Liver (tissue), 10 donors: ENCODE measurements at places on chromosomes 13 and 19. TPM values are rescaled to one million over a fixed set of nuclear protein-coding genes. Genes with fewer than 3 reads are reported as not detected.

DNA sequence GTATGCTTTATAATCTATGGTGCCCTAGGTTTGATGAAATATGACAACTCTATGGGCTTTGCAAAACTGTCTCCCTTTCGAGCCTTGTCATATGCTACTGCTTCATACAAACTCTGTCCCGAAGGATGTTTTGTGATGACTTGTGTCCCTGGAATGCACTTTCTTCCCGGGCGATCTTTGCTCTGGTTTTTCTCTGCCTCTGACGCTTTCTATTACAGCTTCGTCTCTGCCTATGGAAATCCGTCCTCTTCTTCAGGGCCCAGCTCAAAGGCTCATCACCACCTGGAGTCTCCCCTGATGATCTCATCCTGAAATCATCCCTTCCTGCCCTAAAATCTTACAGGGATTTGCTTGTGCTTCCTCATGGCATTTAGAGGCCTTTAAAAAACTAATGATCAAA lies 191.5 kb upstream of the KL start:
- no peak for DNase-seq
- H3K27me3 ChIP-seq, result no peaks in the 10 kb centered on the region
- no peaks in the 10 kb centered on the region for H3K36me3 ChIP-seq
- H3K27ac ChIP-seq, result no peak overlapping the region
- H3K4me1 ChIP-seq, result no peaks in the 10 kb centered on the region
- no peak overlapping the region for H3K4me3 ChIP-seq

- no peak overlapping the region for H3K4me3 ChIP-seq
- H3K27ac ChIP-seq, result peak overlapping the region; percentile 79
- H3K36me3 ChIP-seq, result no peaks in the 10 kb centered on the region
- H3K27me3 ChIP-seq, result no peaks in the 10 kb centered on the region
Measured at GRCh38 chr13:46660416-46660815, 107.4 kb downstream of the LRCH1 start.

GRCh38 chr19:640161-640558 lies 481 bp downstream of the FGF22 start:
- DNase-seq, result no peak
- no peak overlapping the region for H3K27ac ChIP-seq
- no peaks in the 10 kb centered on the region for H3K27me3 ChIP-seq
- H3K36me3 ChIP-seq, result peaks cover 2% of the 10 kb centered on the region

- no peak for DNase-seq
- no peak overlapping the region for H3K27ac ChIP-seq
- H3K4me3 ChIP-seq, result no peak overlapping the region
- no peaks in the 10 kb centered on the region for H3K27me3 ChIP-seq
Measured at GRCh38 chr13:40622761-40623160, 43.7 kb downstream of the FOXO1 start.

- H3K27ac ChIP-seq, result no peak overlapping the region
- H3K4me1 ChIP-seq, result no peaks in the 10 kb centered on the region
- no peaks in the 10 kb centered on the region for H3K27me3 ChIP-seq
- DNase-seq, result no peak
- no peaks in the 10 kb centered on the region for H3K36me3 ChIP-seq
Measured at GRCh38 chr13:88643233-88643632, 972.1 kb downstream of the SLITRK5 start.

GRCh38 chr13:74336546-74336945 lies 202.3 kb upstream of the KLF12 start:
- no peaks in the 10 kb centered on the region for H3K27me3 ChIP-seq
- no peak overlapping the region for H3K27ac ChIP-seq
- H3K4me1 ChIP-seq, result no peaks in the 10 kb centered on the region
- no peak for DNase-seq
- H3K4me3 ChIP-seq, result no peak overlapping the region

- H3K27me3 ChIP-seq, result no peaks in the 10 kb centered on the region
- DNase-seq, result no peak
Measured at GRCh38 chr13:23570921-23571315, 706 bp downstream of the TNFRSF19 start.

DNA sequence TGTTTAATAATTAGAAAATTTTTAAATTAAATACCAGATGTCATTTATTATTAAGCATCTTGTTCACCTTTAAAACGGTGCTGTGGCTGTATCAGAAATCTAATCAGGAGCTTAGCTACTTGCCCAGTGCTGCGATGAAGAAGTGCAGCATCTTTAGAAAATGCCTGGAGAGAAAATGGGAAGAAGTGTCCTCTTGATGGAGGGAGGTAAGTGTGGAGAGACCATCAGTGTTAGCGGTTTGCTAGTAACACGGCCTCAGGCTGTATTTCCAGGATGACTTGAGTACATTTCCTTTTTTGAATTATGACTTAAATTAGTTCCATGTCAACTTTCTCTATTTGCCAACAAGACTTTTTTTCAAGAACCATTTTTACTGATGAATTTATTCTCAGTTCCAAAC lies 74.1 kb downstream of the SHISA2 start:
- no peaks in the 10 kb centered on the region for H3K4me1 ChIP-seq
- H3K36me3 ChIP-seq, result no peaks in the 10 kb centered on the region
- H3K4me3 ChIP-seq, result no peak overlapping the region
- no peaks in the 10 kb centered on the region for H3K27me3 ChIP-seq
- no peak for DNase-seq

DNA sequence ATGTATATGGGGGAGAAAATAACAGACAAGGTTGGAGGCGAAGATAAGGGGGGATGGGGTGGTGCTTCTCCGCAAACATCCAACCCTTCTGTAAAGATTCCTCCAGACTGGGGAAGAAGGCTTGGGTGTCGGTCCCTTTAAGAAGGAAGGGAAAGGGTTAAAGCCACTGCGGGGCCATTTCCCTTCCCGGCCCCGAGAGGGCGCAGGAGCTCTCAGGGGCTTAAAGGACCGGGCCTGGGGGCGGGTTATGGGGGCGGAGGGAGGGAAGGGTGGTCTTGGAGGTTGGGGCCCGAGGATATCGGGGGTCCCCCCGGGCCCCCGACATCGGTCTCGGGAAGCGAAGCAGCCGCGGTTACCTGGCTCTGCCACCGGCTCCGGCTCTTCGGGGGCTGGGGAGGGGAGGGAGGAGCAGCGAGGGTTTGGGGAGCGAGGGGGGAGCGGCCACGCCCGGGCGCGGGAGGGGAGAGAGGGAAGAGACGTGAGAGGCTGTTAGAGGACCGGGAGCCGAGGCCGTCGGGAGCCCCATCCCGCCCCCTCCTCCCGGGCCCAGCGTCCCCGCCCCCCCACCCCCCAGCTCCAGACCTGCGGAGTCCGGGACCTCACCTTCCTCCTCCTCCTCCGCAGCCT lies 2.8 kb downstream of the TNNT1 start:
- DNase-seq, result no peak
- no peaks in the 10 kb centered on the region for H3K36me3 ChIP-seq
- no peak overlapping the region for H3K27ac ChIP-seq
- peaks cover 2% of the 10 kb centered on the region for H3K27me3 ChIP-seq
- no peak overlapping the region for H3K4me3 ChIP-seq
- no peaks in the 10 kb centered on the region for H3K4me1 ChIP-seq

DNA sequence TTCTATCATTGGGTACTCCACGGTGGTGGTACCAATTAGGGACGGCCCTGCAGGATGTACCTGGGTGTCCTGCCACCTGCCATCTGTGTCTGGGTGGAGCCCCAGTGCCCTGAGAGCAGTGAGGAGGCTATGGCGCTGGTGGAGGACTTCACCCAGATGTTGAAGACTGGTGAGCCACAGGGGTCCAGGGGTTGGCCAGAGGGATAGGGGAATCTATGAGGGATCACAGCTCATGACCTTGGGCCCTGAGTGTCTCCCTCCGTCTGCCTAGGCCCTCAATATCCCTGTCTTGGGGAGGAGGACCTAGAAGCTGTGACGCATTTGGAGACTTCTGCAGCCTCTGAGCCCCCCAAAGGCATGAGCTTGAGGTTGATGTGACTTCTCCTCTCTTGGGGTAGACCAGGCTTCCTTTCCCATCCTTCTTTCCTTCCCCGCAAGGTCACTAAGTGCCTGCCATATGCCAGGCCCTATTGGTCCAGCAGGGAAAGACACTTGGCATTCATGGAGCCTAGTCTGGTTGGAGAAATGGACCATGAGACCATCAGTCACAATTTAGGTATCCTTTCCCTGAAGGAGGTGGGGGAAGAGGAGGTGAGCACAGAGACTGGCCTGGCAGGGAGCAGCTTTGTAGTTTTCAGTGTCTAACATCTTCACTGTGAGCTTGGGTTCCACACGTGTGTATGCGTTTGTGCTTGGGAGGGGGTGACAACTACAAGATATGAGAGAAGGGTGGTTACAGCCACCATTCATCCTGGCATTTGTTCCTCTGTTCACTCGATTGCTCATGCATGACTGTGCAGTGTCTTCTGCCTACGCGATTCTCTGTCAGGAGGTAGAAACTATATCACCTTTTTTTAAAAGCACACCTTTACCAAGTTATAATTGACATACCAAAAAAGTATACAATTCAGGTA lies 5.1 kb upstream of the MZF1 start:
- peaks cover 8% of the 10 kb centered on the region for H3K36me3 ChIP-seq
- H3K4me3 ChIP-seq, result no peak overlapping the region
- H3K27ac ChIP-seq, result no peak overlapping the region
- peaks cover 17% of the 10 kb centered on the region for H3K4me1 ChIP-seq
- no peaks in the 10 kb centered on the region for H3K27me3 ChIP-seq
- DNase-seq, result no peak

DNA sequence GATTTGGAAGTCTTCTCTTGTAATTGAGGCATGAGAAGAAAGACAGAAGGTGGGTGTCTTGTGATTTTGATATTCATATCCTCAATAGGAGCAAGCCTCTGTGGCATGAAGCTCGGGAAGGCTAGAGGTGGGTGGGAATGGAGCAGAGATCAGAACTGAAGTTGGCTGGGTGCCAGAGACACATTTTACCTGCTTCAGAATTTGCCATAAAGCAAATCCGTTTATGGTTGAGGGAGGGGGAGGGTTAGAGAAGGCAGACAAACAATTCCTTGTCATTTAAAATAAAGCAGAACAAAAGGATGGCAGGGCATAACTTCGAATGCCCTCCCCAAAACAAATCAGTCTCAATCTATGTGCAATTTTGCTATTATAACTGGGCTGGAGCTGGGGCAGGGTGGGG lies 305.9 kb downstream of the KLF5 start:
- H3K4me1 ChIP-seq, result no peaks in the 10 kb centered on the region
- H3K27ac ChIP-seq, result no peak overlapping the region
- no peak for DNase-seq
- H3K4me3 ChIP-seq, result no peak overlapping the region
- H3K36me3 ChIP-seq, result no peaks in the 10 kb centered on the region

DNA sequence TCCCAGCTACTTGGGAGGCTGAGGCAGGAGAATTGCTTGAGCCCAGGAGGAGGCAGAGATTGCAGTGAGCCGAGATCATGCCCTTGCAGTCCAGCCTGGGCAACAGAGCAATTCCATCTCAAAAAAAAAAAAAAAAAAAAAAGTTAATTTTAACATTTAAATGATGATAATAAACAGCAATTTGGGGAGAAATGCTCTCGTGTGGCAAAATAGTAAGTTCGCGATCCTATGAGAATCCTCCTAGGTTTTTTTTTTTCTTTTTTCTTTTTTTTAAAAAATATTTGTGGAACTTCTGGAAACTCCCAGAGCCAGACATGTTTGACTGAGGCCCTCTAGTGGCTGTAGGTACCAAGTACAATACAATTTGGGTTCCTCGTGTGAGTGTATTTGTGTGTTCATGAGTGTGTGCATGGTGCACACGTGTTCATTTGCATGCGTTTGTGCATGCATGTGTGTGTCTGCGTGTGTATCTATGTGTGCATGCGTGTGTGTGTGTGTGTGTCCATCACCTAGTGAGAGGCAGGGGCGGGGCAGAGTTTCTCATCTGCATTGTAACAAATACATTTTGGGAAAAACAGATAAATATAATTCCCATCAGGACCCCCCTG lies 31.2 kb downstream of the TMPRSS9 start:
- H3K27me3 ChIP-seq, result no peaks in the 10 kb centered on the region
- H3K4me1 ChIP-seq, result peaks cover under 1% of the 10 kb centered on the region
- no peaks in the 10 kb centered on the region for H3K36me3 ChIP-seq
- no peak for DNase-seq
- H3K4me3 ChIP-seq, result no peak overlapping the region

DNA sequence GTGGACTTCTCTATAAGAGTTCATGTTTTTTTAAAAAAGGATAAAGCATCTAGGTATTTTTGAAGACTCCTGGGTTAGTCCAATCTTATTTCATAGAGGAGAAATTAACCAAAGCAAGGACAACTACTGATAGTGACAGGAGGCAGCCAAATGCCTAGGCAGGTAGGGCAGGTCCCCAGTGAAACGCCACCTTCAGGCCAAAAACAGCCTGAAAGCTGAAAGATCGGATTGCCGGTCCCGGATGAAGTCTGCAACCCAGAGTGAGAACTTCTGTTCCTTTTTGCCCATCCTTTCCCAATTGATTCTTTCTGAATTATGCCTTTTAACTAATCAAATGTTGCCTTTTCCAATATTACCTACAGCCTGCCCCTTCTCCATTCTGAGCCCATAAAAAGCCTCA lies 6.1 kb upstream of the GGACT start:
- no peak for DNase-seq
- H3K4me1 ChIP-seq, result no peaks in the 10 kb centered on the region
- H3K27ac ChIP-seq, result no peak overlapping the region

DNA sequence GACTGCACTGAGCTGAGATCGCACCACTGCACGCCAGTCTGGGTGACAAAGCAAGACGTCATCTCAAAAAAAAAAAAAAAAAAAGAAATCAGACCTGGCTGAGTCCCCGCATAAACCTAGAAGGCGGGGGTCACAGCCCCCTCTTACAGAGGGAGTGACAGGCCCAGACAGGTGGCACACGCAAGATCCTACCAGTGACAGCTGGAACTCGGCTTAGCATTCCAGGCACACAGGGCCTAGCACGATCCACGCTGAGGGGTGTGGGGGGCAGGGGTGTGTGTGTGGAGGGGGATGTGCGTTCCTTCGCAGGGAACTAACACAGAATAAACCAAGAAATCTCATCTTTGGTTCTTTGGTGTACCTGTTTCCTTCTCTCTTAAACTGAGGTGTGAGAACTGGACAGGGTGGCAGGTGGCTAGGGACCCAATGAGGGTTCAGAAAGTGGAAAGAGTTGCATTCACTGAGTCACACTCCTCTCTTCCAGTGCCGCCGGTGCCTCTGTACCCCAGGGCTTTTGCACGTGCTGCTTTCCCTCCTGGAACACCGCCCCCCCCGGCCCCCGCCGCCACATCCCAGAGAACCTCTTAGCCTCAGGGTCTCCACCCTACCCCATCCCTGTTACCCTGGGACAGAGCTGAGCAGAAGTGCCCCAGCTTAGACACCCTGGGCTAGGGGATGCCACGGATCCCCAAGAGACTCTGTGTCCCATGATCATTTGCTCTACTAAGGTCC lies 5.0 kb downstream of the SGTA start:
- no peak overlapping the region for H3K4me3 ChIP-seq
- no peak overlapping the region for H3K27ac ChIP-seq
- H3K36me3 ChIP-seq, result no peaks in the 10 kb centered on the region

The PPP1R13L gene
- total RNA-seq, result 0.51 TPM

The CD70 gene
- not detected for total RNA-seq

The KMT2B gene
- 6.3 TPM for total RNA-seq

The ZNF792 gene
- 4.8 TPM for total RNA-seq

The ANGPTL4 gene
- 0.65 TPM for total RNA-seq

The SLC25A41 gene
- total RNA-seq, result not detected

The KIR2DL3 gene
- total RNA-seq, result not detected

The COL5A3 gene
- total RNA-seq, result 0.14 TPM
